ENCODE measurements at places on chromosomes 12 and 14.

GRCh38 chr12:57754411-57755193, at the start of gene MARCHF9:
Gene MARCHF9, plus strand, starts transcription at chr12:57755103. Its CDS starts 426 bp downstream, at chr12:57755529.
- peak; percentile 86 for DNase-seq

- DNase-seq = no peak
Observed at GRCh38 chr12:25829192-25829591, 129.3 kb upstream of the RASSF8 start.

GRCh38 chr12:109817627-109818231, 15.5 kb downstream of the TRPV4 start:
- no peak for DNase-seq

- no peak for DNase-seq
Observed at GRCh38 chr12:79674629-79675028, 16.1 kb downstream of the PAWR start.

DNA sequence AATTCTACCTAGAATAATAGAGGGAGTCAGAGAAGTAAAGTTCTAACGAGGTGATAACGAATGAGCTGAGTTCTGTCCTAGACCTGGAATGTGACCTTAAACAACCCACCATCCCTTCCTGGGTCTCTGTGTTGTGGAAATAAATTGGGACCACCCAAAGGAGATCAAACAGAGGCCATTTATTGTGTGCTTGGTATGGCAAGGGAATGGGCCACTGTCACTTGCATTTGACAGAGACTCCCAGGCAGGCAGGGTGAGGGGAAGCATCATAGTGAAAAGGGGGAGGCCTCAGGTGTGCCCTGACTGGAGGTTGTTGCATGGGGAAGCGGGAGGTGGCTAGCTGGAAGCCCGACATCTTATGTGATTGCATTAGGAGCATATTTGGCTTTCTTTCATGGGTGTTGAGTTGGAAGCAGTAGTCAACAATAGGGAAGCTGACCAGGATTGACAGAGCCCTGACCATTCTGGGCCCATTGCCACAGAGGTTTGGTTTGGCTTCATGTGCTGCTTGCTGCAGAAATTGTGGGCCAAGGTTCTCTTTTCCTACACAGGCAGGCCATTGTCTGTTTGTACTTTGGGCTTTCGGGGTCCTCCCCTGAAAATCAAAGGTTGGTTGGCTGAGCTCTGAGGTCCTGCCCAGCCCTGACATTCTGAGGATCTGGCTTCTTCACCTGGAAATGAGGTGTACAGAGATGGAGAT, 17.6 kb upstream of the FAM181A start:
- DNase-seq = no peak

GRCh38 chr12:101743724-101744472, 4.6 kb upstream of the SYCP3 start:
- peak; percentile 88 for DNase-seq

Data from GM12865 (cell line).